ENCODE measurements at places on chromosomes 7 and 10.
A peak's percentile ranks its signal among the peaks of the same experiment; 100 is the strongest.

- DNase-seq = no peak
These were observed 43.6 kb downstream of the RAB11FIP2 start for GRCh38 chr10:118003126-118003525.

- no peak for DNase-seq
These were observed 494 bp upstream of the RHBDD2 start for GRCh38 chr7:75878312-75878768.

GRCh38 chr10:108911814-108912541 is 1011.3 kb downstream of the XPNPEP1 start:
- no peak for DNase-seq

GRCh38 chr7:37392673-37393017 is 56.0 kb downstream of the ELMO1 start:
- DNase-seq = no peak

DNA sequence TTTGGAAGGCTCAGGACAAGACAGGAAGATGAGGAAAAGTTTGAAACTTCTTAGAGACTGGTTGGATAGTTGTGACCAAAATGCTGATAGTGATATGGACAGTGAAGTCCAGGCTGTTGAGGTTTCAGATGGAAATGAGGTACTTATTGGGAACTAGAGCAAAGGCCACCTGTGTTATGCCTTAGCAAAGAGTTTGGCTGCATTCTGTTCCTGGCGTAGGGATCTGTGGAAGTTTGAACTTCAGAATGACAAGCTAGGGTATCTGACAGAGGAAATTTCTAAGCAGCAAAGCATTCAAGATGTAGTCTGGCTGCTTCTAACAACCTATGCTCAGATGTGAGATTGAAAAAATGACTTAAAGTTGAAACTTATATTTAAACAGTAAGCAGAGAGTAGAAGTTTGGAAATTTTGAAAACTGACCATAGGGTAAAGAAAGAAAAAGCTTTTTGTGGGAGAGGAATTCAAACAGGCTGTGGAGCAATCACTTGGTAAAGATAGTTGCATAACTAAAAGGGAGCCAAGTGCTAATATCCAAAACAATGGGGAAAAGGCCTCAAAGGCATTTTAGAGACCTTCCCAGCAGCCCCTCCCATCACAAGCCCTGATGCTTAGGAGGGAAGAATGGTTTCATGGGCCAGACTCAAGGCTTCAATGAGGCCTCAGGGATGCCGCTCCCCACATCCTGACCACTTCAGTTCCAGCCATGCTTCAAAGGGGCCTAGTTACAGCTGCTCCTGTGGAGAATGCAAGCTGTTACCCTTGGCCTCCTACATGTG is 415.1 kb downstream of the INHBA start:
- no peak for DNase-seq

- no peak for DNase-seq
These were observed 1002.0 kb downstream of the LRMDA start for GRCh38 chr10:76433161-76434005.

- no peak for DNase-seq
These were observed 133.6 kb downstream of the TMEM26 start for GRCh38 chr10:61319386-61320256.

DNA sequence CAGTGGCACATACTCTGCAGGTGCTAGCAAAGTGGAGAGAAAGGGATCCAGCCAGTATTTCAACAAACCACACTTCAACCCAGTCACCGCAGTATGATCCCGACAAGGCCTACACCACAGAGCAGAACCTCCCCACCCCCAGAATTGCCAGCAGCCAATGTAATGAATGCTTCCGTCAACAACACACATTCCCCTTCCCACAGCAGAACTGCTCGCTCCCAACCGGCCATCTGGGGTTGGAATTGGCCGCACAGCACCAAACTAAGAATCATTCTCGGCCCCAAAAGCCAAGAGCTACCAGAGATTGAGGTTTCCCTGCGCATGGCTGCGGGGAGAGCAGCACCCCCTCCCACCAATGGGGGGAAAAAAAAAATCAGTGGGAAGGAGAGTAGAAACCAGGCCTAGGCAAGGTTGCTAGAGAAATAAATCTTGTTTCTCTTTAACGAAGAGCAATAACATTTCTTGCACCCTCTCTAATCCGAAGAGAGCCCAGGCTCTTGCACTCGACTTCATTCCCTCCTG is 1.1 kb downstream of the WASL start:
- peak; percentile 40 for DNase-seq

DNA sequence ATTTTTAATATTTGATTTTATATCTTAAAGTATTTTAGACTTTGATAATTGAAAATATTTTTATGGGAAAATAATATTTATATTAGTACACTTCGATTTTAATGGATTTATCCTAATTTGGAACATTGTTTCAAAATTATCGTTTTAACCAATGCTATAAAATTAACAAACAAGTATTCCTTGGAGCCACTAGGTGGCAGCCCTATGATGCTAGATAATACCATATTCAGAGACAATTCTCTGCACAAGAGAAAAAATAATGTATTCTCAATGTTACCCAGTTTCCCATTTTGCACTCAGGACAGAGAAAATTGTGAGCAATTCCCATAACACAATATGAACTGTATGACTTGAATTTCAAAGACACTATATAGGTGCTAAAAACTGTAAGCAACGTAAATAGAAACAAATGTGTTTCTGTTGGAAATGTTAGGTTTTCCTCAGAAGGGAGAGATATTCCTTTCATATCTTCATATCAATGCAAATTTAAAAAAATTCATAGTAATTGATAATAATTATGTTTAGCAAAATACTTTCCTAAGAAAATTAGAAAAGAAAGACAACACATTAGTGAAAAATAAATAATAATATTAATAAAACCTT is 237.8 kb downstream of the SEMA3E start:
- DNase-seq = peak; percentile 3

- DNase-seq = no peak
These were observed 509.3 kb downstream of the SORCS3 start for GRCh38 chr10:105150259-105150880.

DNA sequence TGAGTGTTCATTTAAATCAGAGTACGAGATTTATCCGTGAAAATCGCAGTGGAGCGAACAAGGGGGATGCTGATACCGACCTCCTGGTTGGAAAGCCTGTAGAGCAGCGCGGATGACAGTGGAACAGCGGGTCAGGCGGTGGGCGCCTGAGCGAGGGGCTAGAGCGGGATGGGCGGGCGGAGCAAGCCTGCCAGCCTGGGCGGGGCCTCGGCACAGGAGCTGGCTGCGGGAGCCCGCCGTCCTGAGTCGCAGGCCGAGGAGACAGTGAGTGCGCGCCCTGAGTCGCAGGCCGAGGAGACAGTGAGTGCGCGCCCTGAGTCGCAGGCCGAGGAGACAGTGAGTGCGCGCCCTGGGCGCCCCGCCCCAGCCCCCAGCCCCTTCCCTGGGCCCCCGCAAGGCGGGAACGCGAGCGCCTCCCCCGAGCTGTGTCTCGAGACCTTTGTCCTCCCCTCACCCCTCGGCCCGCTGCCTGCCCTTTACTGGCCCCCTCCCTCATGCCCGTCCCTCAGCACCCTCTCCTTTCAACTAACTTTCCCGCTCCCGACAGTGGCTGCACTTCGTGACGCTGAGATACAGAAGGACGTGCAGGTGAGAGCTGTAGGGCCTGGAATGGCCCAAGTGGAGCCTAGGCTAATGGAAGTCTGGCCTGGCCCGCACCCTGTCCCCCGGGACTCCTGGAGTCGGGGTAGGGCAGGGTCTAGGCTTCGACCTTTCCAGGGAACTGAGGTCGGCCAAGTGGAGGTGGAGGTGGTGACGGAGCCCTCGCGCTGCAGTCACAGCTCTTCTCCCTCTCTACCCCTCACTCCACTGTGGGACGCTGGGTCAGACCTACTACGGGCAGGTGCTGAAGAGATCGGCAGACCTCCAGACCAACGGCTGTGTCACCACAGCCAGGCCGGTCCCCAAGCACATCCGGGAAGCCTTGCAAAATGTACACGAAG is at the start of gene AS3MT:
Gene AS3MT (plus strand): TSS at position 213 of the 941 bp plus-strand sequence. CDS start 123 bp downstream, at position 336.
- peak; percentile 45 for DNase-seq

- no peak for DNase-seq
These were observed 3.2 kb downstream of the ACADSB start for GRCh38 chr10:123011987-123012386.

DNA sequence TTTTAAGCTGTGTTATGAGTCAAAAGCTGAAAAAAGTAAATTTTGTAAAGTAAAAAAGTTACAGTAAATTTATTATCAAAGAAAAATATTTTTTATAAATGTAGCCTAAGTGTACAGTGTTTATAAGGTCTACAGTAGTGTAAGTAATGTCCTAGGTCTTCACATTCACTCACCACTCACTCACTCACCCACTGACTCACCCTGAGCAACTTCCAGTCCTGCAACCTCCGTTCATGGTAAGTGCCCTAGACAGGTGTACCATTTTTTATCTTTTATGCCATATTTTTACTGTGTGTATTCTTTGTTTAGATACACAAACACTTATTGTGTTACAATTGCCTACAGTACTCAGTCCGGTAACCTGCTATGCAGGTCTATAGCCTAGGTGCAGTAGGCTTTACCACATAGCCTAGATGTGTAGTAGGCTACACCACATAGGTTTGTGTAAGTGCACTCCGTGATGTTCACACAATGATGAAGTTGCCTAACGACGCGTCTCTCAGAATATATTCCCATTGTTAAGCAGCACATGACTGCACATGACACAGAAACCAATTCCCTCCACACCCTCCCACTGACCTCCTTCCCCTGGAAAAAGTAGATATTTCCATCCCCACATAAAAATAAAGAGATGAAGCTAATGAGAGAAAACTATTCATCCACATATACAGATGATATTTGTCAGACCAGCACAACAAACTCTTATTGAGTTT is 44.8 kb upstream of the FGL2 start:
- no peak for DNase-seq

- no peak for DNase-seq
These were observed 31.7 kb downstream of the POLR1F start for GRCh38 chr7:19677180-19677579.

GRCh38 chr7:111180338-111180737 is 89.4 kb downstream of the LRRN3 start:
- DNase-seq = no peak

GRCh38 chr7:5692845-5693278 is 88.6 kb downstream of the RNF216 start:
- no peak for DNase-seq

- DNase-seq = no peak
These were observed 750.3 kb downstream of the REEP3 start for GRCh38 chr10:64271508-64271907.

- DNase-seq = no peak
These were observed 88.7 kb downstream of the SAMD9 start for GRCh38 chr7:93029056-93029455.

GRCh38 chr7:128010391-128011127 is 20.7 kb downstream of the LRRC4 start:
- DNase-seq = no peak

- DNase-seq = no peak
These were observed 235.1 kb upstream of the CELF2 start for GRCh38 chr10:10782603-10783002.

All from GM13977 (cell line).